Tibial nerve (tissue), 4 donors: ENCODE measurements at places on chromosomes 3 and 15. TPM values are rescaled to one million over a fixed set of nuclear protein-coding genes. Genes with fewer than 3 reads are reported as not detected.
A peak's percentile ranks its signal among the peaks of the same experiment; 100 is the strongest.

DNA sequence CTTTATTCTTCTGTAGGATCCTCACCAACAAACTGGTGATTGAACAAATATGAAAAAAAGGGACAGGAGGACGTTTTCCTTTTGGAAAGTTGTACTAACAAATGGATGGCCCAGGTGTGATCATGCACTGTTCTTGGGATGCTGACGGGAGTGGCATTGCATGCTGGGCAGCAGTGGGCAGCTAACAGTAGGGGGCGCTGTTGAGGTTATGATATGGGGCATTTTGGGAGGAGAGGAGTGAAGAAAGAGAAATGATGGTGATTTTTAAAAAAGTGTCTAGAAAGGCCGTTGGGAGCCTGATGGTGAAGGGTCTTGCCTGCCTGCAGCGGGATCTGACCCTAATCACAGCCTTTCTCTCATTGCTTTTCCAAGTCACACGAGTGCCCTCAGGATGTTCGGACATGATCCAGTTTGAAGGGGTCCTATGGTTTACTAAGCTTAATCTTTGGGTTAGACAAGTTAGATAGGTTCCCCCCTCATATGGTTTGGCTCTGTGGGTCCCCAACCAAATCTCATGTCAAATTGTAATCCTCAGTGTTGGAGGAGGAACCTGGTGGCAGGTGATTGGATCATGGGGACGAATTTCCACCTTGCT, 46.2 kb upstream of the PRTG start:
- no peak overlapping the region for H3K4me3 ChIP-seq
- no peak overlapping the region for H3K27ac ChIP-seq
- peak; percentile 16 for DNase-seq
- H3K27me3 ChIP-seq: no peaks in the 10 kb centered on the region
- H3K36me3 ChIP-seq: no peaks in the 10 kb centered on the region

DNA sequence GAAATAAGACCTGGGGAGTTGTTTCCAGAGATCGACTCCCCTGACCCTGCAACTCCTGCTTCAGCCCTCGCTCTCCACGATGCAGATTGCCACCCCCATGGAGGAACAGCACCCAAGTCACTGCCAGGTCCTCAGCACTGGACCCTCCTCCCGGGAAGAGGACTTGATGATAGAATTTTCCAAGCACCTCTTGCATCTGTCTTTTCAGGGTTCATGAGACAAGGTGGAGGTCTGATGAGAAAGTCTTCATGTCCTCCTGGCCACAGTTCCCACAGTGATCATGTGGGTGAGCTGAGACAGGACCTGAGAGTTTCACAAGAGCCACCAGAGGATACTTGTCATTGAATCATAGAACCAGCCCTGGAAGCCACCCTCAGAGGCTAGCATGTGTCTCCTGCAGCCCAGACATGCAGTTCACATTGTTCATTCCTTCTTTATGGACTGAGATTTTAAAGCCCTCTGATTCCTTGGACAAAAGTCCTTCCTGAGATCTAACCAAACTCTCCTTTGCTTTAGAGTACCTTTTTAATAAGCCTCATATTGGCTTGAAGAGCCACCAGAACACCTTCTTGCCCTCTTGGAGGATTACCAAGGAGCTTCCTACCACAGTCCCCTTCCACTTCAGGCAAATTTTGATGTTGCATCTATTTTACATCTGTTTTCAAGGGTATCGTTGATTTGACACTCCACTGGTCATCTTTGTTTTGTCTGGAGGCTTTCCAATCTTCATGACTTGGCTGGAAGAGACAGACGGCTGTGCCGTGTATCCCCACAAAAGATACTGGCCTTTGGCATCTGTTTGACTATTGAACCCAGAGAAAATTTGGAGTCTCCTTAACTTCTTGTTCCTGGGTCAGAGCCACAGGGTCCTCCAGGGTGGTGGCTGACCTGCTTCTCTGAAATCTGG, 224.8 kb upstream of the BHLHE40 start:
- DNase-seq: no peak
- H3K4me3 ChIP-seq: no peak overlapping the region
- H3K27ac ChIP-seq: no peak overlapping the region
- no peaks in the 10 kb centered on the region for H3K27me3 ChIP-seq
- H3K36me3 ChIP-seq: no peaks in the 10 kb centered on the region

GRCh38 chr15:70415398-70415797, 317.7 kb upstream of the TLE3 start:
- no peaks in the 10 kb centered on the region for H3K36me3 ChIP-seq
- H3K27ac ChIP-seq: no peak overlapping the region
- no peak overlapping the region for H3K4me3 ChIP-seq
- DNase-seq: no peak

GRCh38 chr3:123909785-123910184, 25.7 kb upstream of the MYLK start:
- no peaks in the 10 kb centered on the region for H3K4me1 ChIP-seq
- H3K27ac ChIP-seq: no peak overlapping the region
- H3K27me3 ChIP-seq: no peaks in the 10 kb centered on the region
- H3K36me3 ChIP-seq: no peaks in the 10 kb centered on the region
- H3K4me3 ChIP-seq: no peak overlapping the region

GRCh38 chr3:5756443-5756842, 568.9 kb downstream of the EDEM1 start:
- H3K27me3 ChIP-seq: no peaks in the 10 kb centered on the region
- DNase-seq: no peak

DNA sequence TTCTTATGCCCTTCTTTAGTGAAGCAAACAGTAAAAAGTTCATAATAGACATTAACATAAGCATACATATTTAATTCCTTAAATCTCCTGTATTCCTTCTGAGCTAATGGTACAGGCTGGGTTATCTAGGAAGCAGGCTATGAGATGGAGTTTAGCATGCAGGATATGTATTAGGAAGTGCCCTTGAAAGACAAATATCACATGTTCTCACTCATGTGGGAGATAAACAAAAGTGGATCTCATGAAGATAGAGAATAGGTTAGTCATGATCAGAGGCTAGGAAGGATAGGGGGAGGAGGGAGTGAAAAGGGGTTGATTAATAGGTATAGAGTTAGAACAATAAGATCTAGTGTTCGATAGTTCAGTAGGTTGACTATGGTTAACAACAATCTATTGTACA, 105.4 kb downstream of the CLASP2 start:
- no peaks in the 10 kb centered on the region for H3K27me3 ChIP-seq
- peaks cover 6% of the 10 kb centered on the region for H3K4me1 ChIP-seq
- H3K27ac ChIP-seq: no peak overlapping the region

DNA sequence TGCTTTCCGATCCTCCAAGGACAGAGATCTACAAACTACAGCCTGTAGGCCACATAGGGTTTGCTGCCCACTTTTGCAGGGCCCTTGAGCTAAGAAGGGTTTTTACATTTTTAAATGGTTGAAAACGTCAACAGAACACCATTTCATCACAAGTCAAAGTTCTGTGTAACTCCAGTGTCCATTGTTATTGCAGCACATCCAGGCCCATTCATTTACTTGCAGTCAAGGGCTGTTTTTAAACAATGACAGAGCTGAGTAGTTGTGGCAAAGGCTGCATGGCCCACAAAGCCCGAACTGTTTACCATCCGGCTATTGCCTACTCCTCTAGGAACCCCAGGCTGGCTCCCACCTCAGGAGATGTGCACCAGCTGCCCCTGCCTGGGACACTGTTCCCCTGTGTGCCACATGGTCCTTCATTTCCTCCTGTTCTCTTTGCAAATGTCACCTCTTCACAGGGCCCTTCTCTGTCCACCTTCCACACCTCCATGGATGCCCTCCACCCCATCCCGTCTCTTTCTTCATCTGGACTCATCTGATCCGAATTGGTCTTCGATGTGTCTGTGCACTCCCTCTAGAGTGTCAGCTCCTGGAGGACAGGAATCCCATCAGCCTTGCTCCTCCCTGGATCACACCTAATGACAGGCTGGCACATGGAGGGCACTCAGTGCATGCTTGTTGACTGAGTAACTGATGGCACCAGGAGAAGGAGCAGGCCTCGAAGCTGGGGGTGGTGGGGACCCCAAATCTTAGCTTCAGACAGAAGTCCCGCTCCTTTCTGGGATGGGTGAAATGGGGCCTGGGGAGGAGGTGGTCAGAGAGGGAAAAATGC, 69.5 kb upstream of the IQSEC1 start:
- H3K27me3 ChIP-seq: no peaks in the 10 kb centered on the region
- no peak for DNase-seq
- H3K4me3 ChIP-seq: no peak overlapping the region
- no peak overlapping the region for H3K27ac ChIP-seq
- no peaks in the 10 kb centered on the region for H3K36me3 ChIP-seq

DNA sequence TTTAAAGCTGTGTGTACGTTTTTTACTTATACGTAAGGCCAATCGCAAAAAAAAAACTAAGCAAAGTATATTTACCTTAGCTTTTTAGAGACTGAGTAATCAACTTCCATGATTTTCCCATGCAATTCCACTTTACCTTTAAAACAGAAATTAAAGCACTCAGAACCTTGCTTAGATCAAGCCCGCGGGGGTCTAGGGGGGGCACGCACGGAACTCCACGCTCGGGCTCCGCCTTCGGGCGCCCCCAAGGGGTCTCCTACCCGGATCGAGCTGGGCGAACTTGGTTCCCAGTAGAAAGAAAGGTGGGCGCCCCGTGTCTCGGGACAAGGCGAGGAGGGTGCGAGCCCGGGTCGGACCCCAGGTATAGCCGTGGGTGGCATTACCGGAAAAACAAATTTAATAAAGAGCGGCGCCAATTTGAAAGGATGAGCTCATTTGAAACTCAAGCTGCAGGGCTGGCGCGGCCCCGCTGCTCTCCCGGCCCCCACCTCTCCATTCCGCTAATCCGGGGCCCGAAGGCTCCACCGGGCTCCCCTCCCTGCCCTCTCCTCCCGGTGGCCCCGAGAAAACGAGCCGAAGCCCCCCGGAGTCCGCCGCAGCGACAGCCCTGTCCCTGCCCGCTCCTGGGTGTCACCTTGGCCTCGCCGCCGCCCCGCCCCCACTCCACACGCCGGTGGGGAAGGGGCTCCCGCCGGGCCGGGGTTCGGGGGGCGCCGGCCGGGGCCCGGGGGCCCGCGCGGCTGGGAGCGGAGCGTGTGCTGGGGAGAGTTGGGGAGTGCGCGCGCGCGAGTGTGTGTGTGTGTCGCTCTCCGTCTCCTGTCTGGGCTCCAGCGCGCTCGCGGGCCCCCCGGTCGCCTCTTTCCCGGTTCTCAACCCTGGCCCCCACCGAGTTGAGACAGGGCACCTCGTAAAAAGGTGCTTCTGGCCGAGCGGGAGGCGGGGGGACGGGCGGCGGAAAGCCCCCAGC, 1.5 kb downstream of the IGF2BP2 start:
- peak overlapping the region; percentile 73 for H3K4me3 ChIP-seq
- H3K4me1 ChIP-seq: peaks cover 12% of the 10 kb centered on the region
- no peaks in the 10 kb centered on the region for H3K36me3 ChIP-seq
- DNase-seq: no peak

DNA sequence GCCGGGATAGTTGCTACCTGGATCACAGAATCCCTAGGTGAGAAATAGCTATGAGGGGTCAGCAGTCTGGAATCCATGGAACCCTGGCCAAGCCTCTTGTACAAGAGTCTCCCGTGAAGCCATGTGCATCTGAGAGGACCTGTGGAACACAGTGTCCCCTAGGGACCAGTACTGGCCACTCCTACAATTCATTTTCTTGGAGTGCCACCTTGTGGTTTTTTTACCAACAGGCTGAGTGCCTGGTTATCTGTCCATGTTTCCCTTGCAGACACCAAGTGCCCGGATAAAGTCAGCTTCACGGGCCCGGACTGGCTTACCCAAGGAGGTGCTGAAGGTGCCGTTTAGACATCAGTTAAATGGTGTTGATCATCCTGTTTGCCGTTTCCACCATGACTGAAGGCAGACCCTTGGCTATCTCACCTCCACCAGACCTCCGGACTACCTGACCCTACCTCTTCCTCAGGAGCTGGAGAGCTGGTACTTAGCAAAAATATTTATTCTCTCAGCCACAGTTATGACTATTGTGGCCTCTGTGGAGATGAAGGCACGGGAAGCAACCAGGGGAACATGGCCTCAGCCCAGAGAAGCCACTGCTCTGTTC, 93.9 kb downstream of the RBPMS2 start:
- no peak overlapping the region for H3K4me3 ChIP-seq
- H3K36me3 ChIP-seq: peaks cover 24% of the 10 kb centered on the region
- H3K4me1 ChIP-seq: peaks cover 11% of the 10 kb centered on the region
- no peak overlapping the region for H3K27ac ChIP-seq

Gene ZBTB47
- 73.0 TPM for total RNA-seq

Gene CHRNA5
- 0.84 TPM for total RNA-seq

Gene TPM1
- 468 TPM for total RNA-seq

Gene AMOTL2
- total RNA-seq: 337 TPM

Gene TMC3
- not detected for total RNA-seq

Gene HRG
- total RNA-seq: not detected

Gene MESP2
- not detected for total RNA-seq

Gene ANKUB1
- total RNA-seq: 0.84 TPM

Gene TGM5
- total RNA-seq: not detected

Gene PLA2G4F
- total RNA-seq: not detected
